Thoracic aorta (tissue), 2 donors: ENCODE measurements at places on chromosomes 6 and 20.

DNA sequence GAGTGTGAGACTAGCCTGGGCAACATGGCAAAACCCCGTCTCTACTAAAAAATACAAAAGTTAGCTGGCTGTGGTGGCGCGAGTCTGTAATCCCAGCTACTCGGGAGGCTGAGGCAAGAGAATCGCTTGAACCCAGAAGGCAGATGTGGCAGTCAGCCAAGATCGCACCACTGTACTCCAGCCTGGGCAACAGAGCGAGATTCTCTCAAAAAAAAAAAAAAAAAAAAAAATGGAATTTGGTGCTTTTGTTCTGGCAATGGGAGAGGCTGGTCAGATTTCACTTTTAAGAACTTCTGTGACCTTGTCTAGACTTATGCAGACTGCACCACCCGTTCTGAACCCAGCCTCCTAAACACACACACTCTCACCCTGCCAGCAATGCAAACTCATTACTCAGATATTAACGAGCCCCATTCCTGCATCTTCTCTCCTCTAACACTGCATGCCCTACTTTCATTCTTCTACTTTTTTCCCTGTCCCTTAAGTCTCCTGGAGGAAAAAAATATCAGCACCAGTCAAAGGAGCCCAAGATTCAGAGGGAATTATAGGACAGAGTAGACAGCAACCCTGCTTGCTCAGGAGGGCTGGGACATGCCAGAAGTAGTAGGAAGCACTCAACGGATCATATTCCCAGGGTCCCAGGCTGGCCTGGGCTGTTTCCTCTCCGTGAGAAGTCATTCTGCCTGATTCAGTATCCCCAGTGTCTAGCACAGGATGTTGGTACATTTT, 4.4 kb downstream of the MOCS1 start:
- DNase-seq: no peak

DNA sequence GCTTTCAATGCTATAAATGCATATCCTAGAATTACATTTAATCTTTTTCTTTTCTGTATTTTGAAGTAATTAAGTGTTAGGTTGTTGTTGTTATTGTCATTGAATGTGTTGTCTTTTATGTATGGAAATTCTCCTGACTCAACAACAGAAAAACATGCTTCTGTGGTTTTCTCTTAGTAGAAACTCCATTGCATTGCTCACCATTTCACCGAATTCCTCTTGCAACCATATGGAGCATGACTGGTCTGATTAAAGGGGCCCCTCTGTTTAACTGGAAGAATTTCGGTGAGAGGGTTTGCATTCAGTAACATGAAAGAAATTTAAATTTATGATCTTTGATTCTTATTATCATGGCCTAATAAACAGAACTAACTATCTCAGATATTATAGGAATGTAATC, 454.3 kb upstream of the JARID2 start:
- DNase-seq: no peak

DNA sequence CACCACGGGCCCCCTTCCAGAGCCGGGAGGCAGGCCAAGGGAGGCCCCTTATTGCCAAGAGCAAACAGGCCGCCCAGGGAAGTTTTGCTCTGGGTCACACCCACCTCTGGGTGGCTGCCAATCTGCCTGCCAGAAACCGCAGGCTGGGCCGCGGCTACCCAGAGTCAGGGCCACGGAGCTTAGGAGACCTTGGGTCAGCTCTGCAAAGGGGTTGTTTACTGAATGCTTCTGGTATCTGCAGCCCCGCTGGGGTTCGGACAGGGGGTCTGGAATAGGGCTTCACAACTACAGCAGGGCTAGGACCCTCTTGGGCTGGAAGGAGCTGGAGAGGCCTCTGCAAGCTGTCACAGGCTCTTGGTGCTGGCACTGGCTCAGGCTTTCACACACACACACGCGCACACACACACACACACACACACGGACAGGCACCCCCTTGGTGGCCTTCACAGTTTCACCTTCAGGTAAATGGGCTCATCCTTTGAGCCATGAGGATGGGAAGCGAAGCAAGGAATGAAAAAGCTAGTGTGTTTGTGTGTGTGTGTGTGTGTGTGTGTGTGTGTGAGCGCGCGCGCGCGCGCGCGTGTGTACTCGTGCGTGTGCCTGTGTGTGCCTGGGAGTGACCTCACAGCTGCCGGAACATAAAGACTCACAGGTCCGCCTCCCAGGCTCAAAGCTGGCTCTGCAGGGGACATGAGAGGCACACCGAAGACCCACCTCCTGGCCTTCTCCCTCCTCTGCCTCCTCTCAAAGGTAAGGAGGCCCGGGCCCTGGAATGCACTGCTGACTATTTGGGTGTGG, at the start of gene CCN5:
Gene CCN5 (plus strand): TSS at position 669 of the 798 bp plus-strand sequence. CDS start 22 bp downstream, at position 691.
- peak; percentile 73 for DNase-seq

DNA sequence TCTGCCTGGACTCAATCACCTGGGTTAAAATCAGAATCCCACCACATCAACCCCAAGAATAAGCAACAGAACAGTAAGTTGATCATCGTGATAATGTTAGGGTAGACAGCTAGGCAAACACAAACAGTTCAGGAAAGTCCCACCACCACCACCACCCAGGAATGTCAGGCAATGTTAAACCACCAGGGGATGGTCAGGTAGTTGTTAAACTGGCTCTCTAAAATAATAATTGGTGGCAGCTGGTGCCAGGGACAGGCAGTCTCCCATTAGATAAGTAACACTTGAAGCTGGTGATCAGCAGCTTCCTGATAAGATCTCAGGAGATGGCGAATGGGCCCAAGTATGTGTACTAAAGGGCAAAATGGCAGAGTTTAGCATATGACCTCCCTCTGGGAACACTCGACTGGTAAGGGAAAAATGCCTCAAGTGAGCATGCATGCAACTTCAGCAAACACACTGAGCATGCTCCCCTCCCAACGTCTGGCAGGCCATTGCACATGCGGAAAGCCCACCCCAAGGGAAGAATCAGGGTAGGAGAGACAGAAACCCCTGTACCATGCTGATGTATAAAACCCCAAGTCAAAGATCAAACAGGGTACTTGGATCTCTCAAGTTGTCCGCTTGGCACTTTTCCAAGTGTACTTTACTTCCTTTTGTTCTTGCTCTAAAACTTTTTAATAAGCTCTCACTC, 66.6 kb downstream of the IPCEF1 start:
- no peak for DNase-seq

GRCh38 chr6:5665173-5665572, 341.6 kb downstream of the NRN1 start:
- no peak for DNase-seq

- no peak for DNase-seq
Observed at GRCh38 chr6:113873043-113873667, 16.0 kb downstream of the MARCKS start.

DNA sequence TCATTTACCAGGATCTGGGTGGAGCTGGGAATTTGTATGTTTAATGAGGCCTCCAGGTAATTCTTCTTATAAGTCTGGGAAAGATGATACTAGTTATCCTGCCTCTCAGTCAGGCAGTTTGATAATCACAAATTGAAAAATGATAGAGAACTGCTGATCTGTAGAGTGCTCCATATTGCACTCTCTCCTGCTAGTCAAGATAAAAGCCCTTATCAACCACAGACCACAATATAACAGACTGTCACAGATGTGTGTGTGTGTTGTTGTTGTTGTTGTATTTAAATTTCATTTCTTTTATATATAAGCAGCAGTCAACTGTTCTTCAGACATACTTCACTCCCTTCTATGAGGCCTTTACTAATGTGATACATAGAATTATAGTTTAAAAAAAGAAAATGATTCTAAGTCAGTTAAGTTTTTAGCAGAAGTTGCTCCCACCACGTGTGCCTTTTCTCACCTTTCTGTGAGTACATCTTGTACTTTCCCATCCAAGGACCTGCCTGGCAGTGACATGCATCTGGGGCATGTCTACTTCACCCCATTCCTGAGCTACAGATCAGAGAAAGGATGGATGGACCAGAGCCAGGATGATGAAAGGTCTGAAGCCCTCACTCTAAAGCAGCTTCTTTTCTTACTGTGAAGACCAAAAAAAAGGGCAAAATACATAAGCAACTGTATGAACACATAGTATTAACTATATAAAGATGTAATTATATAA, 29.8 kb downstream of the TENT5A start:
- DNase-seq: no peak

GRCh38 chr20:2313316-2313715, 17.5 kb downstream of the TGM3 start:
- DNase-seq: no peak

DNA sequence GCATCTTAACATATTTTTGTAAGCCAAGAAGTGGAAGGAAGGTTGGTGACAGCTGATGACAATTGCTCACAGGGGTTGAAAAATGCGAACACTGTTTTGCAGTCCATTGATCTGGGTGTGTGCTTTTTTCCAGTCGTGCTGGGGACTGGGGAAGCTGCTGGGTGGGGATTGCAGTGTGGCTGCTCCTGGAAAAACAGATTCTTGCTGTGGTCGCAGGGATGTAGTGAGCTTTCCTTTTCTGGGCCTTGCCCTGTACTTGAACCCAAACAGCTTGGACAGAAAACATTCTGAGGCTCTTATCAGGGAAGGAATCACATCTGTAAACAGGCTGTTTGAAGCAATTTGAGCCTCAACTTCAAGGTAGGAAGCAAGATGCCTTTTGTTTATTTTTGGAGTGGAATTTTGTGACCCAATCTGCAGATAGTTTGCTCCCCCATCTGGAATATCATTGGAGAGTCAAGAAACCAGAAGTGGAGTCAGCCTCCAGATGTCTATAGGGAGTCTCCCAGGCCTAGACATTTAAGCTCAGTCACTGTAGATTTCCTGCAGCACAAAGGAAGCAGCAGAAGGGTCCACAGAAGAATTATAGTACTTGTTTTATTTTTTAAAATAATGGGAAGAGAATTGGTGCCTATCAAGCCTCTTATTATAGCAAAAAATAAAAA, 279.2 kb upstream of the FERMT1 start:
- DNase-seq: no peak

GRCh38 chr6:167237438-167238145, 53.5 kb upstream of the UNC93A start:
- no peak for DNase-seq

DNA sequence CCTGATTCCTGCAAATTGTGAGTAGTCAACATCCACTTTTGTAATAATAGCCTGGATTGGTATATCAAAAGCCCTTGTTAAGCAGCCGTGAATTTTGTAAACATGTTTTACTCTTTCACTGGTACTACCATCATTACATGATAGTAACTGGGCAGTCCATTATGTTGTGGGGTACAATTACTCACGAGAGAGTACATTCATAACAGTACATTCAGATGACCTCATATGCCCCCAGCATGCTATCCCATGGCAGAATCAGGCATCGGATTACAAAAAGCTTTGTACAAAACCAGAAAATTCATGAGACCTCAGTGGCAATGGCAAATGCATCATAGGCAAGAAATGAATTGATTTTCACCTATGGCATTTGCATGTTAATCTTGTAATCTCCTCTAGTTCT, 166.2 kb downstream of the EPM2A start:
- no peak for DNase-seq

- DNase-seq: no peak
Observed at GRCh38 chr6:168045706-168046620, 33.0 kb downstream of the FRMD1 start.

DNA sequence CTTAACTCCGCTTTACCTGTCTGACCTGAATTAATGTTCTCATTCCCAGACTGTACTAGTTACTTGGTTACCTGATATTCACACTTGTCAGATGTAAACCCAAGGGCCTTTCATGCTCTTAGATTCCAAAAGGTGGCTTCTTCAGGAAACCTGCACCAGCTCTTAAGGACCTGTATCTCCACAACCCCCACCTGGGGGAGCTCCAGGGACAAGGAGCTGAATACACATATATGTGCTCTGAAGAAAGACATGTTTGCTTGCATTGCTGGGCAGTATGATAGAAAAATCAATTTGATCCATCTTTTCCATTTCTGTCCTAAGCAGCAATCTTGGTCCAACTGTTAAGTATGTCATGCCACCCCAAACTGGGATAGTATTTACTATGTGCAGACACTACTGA, 64.8 kb upstream of the POU3F2 start:
- DNase-seq: no peak

DNA sequence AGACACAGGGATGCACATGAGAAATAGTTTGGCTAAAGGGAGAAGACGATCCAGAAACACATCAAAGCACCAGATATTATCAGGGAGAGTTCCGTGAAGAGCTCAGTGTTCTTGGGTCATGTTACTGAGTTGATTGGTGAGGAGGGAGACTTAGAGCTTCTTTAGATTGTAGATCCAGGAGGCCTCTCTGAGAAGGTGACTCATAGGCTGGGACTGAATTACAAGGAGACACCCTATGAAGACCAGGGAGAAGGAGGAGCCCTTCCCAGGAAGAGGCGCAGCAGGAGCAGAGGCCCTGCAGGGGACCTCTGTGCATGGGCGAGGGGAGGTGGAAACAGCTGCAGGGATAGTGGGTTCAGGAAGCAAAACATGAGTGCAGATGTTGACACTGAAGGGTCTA, 196.5 kb downstream of the SLC24A3 start:
- DNase-seq: no peak

GRCh38 chr6:145423936-145424335, 311.4 kb downstream of the EPM2A start:
- no peak for DNase-seq

DNA sequence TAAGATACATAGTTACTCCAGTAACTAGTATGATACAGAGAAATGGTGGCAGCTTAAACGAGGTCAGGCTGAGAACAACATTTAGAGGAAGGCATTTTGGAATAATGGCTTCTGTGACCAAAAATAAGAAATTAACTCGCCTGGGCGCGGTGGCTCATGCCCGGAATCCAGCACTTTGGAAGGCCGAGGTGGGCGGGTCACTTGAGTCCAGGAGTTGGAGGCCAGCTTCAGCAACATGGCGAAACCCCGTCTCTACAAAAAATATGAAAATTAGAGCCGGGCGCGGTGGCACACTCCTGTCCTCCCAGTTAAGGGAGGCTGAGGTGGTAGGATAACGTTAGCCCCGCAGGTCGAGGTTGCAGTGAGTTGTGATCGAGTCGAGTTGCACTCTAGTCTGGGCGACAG, 1.8 kb downstream of the IGF2R start:
- no peak for DNase-seq

DNA sequence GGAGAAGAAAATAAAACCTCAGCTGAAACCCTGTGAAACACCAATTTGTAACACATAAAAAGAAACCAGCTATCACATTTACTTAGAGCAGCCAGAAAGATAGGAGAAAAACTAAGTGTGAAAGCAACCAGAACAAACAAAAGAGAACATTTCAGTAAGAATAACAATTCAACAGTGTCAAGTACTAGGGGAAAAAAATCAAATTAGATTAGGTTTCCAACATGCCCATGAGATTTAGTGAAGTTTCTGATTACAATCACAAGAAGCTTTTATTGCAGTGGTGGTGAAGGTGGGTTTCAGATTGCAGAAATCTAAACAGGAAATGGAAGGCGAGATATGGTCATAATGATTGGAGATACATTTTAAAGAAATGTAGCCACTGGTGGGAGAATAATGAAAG, 22.1 kb upstream of the TRDN start:
- DNase-seq: no peak

- no peak for DNase-seq
Observed at GRCh38 chr6:6964675-6965074, 143.1 kb upstream of the RREB1 start.

GRCh38 chr6:12875051-12875450, 158.5 kb downstream of the PHACTR1 start:
- DNase-seq: no peak

GRCh38 chr6:15444081-15444731, 198.3 kb downstream of the JARID2 start:
- DNase-seq: no peak

- no peak for DNase-seq
Observed at GRCh38 chr6:21628160-21628559, 34.6 kb downstream of the SOX4 start.

- DNase-seq: peak; percentile 54
Observed at GRCh38 chr6:41463062-41463930, 82.9 kb upstream of the FOXP4 start.
